Endothelial cell (in vitro differentiated cells): ENCODE measurements at places on chromosomes 3 and 15. TPM values are rescaled to one million over a fixed set of nuclear protein-coding genes. Genes with fewer than 3 reads are reported as not detected.

DNA sequence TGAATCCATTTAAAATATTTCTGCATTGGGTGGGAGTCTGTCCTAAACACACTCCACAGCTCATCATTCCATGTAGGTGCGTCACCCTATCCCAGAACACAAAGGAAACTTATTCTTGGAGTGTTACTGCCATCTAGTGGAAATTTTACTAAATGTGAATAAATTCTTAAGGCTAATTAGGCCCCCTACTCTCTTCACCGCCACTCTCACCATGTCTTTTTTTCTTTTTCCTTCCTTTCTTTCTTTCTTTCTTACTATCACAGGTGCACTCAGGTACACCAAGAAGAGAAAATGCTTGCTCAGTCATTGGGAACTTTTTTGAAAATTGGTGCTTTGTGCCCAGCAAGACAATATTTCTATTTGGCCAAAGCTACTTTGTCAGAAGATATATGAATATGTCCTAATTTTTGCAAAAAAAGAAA is 26.4 kb upstream of the ATP8B4 start:
- no peak for DNase-seq

The MYL3 gene
- not detected for total RNA-seq

The ARGFX gene
- total RNA-seq: not detected

The PCOLCE2 gene
- total RNA-seq: 1.8 TPM

DNA sequence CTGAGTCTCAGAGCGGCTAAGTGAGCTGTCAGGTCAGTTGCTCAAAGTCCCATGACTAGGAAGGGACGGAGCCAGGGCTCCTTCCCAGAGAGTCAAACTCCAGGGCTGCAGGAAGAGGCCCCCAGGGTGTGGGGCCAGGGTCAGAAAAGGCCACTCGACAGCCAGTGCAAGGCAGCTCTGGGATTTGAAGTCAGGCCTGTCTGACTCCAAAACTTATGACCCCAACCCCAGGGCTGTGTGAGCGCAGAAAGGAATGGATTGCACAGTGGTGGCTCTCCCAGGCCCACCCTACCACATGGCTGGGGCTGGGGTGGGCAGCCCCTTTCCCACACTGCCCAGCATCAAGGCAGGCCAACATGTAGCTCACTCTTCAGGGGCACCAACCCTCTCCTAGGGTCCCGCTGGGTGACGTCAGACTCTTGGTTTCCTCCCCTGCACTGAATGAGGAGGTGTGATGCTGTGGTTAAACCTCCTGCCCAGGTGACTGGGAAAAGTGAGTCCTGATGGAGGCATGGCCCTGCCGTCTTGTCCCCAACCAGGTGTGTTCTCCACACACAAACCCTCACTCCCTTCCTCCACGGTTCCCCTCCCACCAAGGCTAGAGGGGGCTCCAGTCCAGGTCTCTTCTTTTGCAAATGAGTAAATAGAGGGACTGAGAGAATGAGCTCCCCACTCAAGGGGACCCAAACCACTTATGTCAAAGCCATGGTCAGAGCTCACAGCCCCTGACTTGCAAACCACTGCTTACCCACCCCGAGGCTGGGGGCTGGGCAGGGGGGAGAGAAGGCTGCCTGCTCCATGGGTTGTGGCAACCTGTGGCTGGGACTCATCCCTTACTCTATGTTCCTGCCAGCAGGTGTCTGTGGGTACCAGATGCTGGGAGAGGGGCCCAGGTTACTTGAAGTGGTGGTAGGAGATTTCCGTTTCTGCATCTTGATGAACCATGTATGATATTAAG is 23.8 kb upstream of the CORO2B start:
- no peak for DNase-seq

The MYLK gene
- 7.8 TPM for total RNA-seq

The GUCA1C gene
- total RNA-seq: not detected

The MASP1 gene
- 0.56 TPM for total RNA-seq

DNA sequence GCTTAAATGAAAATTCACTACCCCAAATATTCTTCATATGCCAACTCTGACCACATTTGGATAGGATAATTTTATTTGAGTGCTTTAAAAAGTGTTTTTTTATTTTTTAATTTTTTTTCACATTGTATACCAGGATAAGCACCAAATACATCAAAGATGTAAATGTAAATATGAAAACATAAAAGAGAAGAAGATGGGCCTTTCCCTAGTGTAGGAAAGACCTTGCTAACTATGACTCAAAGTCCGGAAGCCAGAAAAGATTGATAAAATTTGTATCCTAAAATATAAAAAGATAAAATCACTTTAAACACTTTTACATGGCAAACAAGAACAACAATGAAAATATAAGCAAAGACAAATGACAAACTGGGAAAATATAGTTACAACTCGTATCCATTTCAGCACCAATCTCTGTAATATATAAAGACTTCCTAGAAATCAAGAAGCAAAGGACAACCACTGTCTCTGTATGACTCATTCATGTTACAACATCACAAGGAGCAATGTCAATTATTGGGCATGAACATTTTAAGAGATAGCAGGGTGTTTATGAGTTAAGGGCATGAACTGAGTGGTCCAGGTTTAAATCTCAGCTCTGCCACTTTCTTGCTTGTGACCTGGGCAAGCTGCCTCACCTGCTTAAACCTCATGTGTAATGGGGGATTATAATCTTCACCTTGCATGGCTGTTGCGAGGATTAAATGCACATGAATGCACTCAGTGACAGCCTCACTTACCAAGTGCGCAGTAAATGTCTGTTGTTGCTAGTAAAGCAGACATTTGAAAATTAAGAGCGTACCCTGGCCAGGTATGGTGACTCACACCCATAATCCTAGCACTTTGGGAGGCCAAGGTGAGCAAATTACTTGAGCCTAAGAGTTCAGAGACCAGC is 25.3 kb upstream of the ARHGEF3 start:
- DNase-seq: no peak

DNA sequence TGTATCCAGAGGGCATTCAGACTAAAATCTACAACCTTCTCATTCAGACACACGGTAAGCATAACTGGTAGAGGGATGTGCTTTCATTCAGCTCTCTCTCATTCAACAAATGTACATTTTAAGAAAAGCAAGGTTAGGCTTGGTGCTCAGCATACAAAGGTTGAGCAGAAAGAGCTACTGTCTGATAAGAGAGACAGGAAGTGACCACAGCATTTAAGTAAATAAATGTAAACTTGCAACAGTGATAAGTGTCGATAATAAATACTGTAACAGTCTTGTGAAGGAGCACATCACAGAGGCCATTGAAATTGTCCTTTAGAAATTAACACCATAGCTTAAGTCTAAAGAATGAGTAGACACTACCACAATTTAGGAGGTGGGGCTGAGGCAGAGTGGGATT is 3.4 kb downstream of the CD96 start:
- no peak for DNase-seq

DNA sequence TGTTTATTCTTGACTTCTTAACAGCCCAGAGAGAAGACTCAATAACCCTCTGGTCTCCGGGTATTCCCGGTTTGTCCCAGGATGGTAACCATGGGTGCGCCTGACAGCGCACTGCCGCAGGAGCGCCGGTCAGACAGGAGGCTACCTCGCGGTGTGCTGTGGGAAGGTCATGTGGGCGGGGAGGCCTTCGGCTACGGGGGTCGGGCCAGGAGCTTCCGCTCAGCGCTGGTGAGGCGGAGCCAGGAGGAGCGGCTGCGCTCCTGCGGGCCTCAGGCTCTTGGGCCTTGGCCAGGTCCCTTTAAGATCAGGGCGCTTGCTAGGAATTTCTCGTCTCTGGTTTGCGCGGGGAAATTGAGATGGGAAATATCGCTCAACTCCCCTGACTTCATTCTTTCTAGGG is 182.3 kb upstream of the NDN start:
- peak; percentile 63 for DNase-seq

DNA sequence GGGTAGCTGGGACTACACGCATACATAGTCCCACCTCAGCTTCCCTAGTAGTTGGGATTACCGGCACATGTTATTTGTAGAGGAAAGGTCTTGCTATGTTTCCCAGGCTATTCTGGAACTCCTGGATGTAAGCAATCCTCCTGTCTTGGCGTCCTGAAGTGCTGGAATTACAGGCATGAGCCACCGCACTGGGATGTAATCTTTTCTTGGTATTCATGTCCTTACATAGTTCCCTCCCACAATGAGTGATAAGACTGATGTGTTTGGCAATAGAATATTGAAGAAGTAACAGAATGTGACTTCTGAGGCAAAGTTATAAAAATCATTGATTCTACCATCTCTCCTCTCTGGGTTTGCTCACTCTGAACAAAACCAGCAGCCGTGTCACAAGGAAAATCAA is 22.7 kb upstream of the ALCAM start:
- no peak for DNase-seq

GRCh38 chr3:52190294-52191074 is 7.5 kb upstream of the ALAS1 start:
- DNase-seq: no peak

The LRRC34 gene
- total RNA-seq: 5.6 TPM

The CLDN11 gene
- total RNA-seq: 1.8 TPM

DNA sequence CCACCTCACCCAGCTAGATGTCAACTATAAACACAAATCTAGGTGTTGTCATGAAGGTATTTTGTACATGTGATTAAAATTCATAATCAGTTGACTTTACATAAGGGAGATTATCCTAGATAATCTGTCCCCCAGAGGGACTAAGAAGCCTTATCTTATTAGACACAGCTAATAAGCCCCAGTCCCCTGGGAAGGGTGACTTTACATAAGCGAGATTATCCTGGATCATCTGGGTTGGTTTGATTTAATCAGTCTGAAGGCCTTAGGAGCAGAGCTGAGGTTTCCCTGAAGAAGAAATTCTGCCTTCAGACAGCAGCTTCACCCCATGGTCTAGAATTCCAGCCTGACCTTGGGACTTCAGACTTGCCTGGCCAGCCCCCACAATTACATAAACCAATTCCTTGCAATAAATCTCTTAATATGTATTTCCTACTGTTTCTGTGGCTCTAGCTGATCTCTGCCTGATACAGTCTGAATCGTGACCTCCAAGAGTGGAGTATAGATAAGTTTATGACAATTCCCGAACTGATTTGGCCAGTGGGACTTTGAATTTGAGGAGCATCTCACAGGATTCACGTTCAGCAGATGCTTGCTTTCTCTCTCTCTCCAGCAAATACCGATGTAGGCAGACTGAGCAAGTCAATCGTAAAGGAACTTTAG is 66.5 kb downstream of the MRPL46 start:
- DNase-seq: no peak

DNA sequence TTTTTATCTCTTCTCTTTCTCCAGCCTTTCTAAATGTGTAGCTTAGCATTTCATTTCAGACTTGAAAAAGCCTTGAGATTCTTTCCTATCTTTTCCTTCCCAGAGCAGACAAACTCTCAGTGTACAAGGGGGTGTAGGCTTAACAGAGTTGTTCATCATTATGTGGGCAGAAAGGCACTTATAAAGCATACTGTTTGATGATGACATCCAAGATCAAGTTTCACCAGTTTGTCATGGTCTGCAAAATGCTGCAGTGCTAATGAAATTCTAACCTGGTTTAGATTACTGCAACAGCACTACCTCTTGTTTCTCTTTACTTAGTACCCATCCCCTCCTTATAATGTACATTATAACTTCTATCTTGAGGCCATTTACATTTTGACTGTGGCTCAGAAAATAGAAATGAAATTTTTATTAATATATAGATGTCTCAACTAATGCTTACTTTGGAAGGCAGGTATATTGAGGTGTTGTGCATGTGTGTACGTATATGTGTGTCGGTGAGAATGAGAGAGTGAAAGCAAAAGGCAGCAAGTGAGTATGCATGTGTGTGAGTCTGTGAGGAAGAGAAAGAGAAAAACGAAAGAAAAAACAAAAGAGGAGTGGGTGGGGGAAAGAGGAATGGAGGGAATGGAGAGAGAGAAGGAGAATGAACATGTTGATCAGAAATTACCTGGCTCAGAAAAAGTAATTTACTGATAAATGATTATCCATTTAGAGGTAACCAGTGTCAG is 1043.6 kb downstream of the TUSC7 start:
- DNase-seq: no peak

GRCh38 chr3:94716326-94717018 is 653.6 kb downstream of the NSUN3 start:
- DNase-seq: no peak

The CTXN2 gene
- total RNA-seq: 0.18 TPM

The GOLGA6L22 gene
- not detected for total RNA-seq

DNA sequence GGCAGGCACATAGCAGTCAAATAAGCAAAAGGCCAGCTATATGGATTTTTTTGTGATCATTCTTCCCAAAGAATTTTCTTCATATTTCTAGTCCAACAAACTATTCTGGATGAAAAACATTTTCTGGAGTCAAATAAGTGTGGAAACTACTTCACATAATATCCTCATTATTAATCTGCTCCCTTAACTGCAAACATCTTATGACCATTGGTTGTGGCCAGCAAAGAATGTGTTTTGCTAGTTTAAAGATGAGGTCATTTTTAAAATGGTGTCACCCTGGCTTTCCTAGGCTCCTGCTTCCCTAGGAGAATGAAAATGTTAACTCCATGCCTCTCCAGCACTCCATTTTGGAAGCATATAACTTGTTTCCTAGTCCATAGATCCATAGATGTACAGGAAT is 118.8 kb downstream of the SST start:
- DNase-seq: no peak

- DNase-seq: no peak
These were observed 64.3 kb downstream of the FRMD5 start for GRCh38 chr15:44130778-44131177.
